ENCODE measurements at places on chromosomes 1 and 21. TPM values are rescaled to one million over a fixed set of nuclear protein-coding genes. Genes with fewer than 3 reads are reported as not detected.

IRF6 gene
- 29.0 TPM for polyA plus RNA-seq

GABPA gene
- 10.8 TPM for polyA plus RNA-seq

TINAGL1 gene
- 21.0 TPM for polyA plus RNA-seq

LHX8 gene
- polyA plus RNA-seq, result not detected

BRDT gene
- not detected for polyA plus RNA-seq

BTBD8 gene
- polyA plus RNA-seq, result 1.4 TPM

GRHL3 gene
- not detected for polyA plus RNA-seq

HCRTR1 gene
- polyA plus RNA-seq, result not detected

GJA9 gene
- not detected for polyA plus RNA-seq

TENT5C gene
- polyA plus RNA-seq, result 4.2 TPM

NUDT4B gene
- 16.0 TPM for polyA plus RNA-seq

C1orf232 gene
- polyA plus RNA-seq, result not detected

CALML6 gene
- polyA plus RNA-seq, result 0.36 TPM
